ENCODE measurements at places on chromosomes 7 and 10.

DNA sequence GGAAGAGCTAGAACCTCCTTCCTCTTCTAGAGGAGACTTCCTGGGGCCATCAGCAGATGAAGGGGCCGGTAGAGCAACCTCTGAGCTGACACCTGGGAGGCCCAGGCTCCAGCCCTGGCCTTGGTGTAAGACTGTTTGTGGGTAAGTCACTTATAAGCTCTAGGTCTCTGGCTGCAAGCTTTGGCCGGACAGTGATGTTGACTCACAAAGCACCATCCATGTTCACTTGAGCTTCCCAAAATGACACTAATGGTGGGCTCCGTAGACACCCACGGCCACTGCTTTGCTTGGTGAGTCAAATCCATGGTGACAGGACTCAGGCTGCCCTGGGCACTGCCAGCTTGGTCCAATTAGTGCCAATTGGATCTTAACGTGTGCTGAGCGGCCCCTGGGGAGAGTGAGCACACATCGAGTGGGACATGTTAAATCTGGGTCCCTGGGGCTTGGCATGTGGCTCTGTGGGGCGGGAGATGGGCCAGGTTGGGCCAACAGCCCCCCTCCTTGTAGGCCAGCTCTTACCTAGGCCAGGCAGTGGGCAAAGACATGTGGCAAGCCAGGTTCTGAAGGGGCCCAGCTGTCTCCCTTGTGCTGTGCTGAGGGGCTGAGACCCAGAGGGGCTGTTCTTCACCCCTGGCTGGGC is 16.7 kb downstream of the NEURL1 start:
- DNase-seq, result no peak

- DNase-seq, result no peak
These were observed 236.0 kb downstream of the MAGI2 start for GRCh38 chr7:79217468-79217867.

- no peak for DNase-seq
These were observed 60.6 kb upstream of the KLF14 start for GRCh38 chr7:130794619-130794922.

GRCh38 chr7:29569648-29570047 is 6.0 kb downstream of the PRR15 start:
- no peak for DNase-seq

GRCh38 chr10:17022896-17023295 is 106.7 kb downstream of the CUBN start:
- DNase-seq, result no peak

DNA sequence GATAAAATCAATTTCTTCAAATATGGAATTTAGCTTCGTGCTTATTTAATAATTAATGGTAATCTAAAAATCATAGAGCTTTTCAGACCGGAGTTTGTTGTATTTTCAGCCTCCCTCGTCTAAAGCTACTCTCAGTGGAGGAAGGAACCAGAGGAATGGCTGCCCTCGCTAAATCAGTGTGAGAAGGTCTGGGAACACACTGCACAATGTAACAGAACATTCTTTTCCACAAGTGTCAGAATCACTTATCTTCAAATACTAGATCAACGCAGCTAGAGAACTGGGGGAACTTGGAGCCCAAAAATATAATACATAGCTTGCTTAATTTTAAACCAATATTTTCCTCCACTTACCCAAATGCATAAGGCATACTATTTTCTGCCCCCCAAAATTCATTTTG is 148.5 kb downstream of the MTERF1 start:
- no peak for DNase-seq

DNA sequence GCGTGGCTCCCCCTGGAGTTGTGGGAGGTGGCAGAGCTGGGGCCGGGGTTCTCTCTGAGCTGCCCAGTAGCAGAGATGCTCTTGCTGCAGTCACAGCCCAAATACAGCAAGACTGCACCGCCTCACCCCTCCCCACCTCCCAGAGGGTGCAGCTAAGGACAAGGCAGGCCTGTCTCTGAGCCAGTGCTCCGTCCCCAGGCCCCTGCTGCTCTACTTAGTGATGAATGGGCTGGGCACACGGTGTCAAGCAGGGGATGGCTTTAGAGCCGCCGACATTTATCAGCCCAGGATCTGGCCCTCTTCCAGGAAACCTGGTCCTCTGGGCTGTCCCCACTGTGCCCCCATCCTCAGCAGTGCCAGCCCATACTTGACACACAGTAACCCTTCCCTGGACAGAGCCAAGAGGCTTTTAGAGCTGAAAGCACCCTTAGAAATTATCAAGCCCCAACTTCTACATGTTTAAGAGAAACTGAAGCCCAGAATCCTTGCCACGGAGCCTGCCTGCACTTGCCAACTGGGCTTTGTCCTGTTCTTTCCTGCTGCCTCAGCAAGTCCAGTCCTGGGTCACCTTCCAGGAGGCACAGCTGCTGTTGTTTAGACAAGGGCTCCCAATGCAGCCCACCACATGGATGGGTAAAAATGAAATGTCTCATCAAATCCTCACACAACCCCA is 137.1 kb upstream of the UNC5B start:
- DNase-seq, result no peak

DNA sequence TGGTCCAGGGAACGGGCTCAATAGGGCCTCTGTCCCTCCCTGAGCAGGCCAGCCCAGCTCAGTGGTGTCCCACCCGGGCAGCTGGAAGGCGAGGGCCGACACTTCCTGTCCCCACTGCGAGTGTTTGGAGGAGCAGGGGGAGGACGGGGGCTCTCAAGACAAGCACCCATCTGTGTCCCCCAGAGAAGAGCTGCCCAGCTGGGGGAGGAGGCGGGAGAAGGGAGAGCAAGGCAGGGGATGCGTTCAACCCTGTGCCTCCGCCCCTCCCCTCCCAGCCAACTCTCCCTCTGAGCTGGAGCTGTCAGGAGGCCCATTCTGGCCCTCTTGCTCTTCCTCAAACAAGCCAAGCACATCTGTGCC is 35.7 kb downstream of the ZCCHC24 start:
- DNase-seq, result no peak
